SK-MEL-5 (cell line): ENCODE measurements at places on chromosomes 5 and 9. TPM values are rescaled to one million over a fixed set of nuclear protein-coding genes. Genes with fewer than 3 reads are reported as not detected.

KIF3A gene
- 6.7 and 10.9 TPM in 2 replicates for total RNA-seq

DNA sequence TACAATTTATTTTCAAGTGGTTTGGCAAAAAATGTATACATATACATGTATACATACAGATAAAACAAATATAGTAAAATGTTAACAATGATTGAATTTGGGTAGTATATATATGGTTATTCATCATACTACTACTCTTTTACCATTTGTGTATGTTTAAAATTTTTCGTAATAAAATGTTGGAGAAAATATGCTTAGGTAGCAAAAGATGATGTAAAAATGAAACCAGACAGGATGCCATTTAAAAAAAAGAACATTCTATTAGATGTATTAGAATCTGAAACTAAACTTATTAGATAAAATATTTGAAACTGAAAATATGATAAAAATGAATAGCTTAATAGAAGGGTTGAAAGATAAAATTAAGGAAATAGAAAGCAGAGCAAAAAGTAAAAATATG lies 144.9 kb upstream of the FER start:
- DNase-seq, result no peak

DNA sequence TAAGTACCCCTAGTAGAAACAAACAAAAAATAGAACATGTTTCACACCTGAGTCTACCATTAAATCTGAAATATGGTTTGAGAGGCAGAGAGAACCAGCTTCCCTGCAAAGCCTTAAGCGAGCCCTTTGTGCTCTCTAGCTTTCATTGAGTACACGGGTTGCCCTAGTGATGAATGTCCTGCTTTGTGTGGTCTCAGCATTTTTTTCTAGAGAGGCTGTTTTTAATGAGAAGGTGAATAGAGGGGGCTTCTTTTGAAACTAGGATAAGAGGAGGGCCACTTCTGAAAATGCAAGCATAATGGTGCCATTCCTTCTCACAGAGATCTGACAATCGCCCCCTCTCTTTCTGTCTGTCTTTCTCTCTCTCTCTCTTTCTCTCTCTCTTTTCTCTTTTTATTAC lies 131.3 kb downstream of the MACIR start:
- peak; percentile 67 for DNase-seq

DNA sequence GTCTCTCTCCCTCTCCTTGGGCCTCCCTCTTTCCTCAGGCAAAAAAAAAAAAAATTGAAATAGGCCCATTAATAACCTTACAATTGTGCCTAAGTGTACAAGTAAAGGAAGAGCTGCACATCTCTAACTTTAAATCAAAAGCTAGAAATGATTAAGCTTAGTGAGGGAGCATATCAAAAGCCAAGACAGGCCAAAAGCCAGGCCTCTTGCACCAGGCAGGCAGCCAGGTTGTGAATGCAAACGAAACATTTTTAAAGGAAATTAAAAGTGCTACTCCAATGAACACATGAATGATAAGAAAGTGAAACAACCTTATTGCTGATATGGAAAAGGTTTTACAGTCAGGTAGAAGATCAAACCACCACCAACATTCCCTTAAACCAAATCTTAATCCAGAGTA lies 383.4 kb downstream of the KIAA0825 start:
- DNase-seq, result no peak

- peak; percentile 22 for DNase-seq
Measured at GRCh38 chr5:147216552-147217154, 18.2 kb upstream of the STK32A start.

DNA sequence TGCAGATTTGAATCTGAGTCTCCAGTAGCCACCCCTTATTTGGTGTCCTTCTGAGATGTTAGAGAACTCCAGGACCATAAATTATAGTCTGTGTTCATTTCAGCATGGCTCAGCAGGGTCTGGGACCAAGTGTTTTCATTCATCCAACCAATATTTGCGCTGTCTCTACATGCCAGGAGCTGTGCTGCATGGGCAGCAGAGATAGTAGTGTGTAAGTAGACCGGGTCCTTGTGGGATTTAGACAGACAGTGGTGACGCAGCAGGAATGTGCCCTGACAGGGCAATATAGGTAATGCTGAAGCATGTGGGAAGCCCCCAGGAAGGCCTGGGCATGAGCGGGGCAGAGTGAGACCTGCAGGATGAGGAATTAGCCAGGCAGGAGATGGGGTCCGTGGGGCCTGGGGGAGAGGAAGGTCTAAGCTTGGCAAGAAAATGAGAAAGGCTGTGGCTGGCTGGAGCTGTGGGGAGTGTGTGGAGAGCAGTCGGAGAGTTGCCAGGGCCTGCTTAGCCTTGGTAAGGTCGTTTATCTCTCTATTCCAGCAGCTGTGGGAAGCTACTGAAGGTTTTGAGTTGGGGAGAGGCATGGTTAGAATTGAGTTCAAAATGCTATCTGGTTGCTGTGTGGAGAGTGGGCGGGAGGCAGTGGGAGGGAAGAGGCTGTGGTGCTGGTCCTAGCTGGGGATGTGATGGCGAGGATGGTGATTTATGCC lies 16.8 kb downstream of the STXBP1 start:
- no peak for DNase-seq

DNA sequence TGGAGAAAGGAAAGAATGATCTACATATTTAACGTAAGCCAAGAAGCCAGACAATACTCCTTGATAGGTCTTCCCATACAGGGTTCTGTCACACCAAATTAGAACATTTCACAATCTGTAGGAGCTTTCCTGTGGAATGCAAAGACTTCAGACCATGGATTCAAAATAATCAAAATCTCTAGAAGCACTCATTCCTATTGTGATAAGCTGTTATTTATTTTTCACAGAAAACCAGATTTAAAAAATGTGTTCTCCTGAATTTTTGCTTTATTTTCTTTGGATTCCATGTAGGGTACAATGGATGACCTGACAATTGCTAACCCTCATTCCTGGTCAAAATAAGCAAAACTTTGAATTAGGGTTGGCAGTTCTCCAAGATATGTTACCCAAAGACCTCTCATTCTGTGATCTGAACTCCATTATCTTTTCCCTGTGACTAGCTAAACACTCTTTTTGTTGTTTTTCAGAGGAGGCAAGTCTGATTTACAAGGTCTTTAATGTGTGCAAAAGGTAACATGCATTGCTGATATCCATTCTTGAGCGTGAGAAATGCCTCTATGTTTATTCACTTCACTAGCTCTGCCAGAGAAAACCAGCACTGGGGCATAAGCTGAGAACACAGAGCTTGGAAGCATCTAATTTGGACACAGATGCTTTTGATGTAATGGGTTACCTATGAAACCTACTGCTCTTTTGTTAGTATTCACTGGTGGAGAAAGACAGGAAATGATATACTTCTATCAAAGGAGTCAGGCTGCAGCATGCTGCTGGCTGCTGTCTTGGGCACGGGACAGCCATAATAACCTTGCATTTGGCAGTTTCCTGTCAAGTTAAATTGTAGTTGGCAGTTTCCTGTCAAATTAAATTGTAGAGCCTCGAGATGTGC lies 31.4 kb downstream of the ACTBL2 start:
- no peak for DNase-seq

- peak; percentile 48 for DNase-seq
Measured at GRCh38 chr9:125240649-125240999, 519 bp downstream of the HSPA5 start.

SEMA5A gene
- 38.1 and 39.0 TPM in 2 replicates for total RNA-seq

RFX3 gene
- 4.6 and 4.8 TPM in 2 replicates for total RNA-seq

TMEM171 gene
- 4.6 and 4.8 TPM in 2 replicates for total RNA-seq

GRCh38 chr5:83299353-83299752 lies 172.2 kb upstream of the VCAN start:
- DNase-seq, result no peak

DNA sequence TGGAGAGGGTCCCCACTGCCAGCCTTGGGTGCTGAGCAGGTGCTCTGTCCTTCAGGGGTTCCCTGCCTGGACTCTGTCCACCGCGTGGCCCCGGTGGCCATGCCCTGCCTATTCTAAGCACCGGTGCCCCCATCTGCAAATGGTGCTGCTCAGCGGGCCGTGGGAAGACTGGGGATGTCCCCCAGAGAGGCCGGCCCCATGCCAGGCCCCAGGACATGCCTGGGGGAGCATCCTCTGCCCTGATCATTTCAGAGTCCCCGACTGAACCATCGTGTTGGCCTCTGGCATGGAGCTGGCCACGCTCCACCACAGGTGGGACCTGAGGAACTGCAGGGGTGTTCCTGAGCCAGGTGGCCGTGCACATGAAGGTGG lies 64.7 kb downstream of the RXRA start:
- no peak for DNase-seq

DNA sequence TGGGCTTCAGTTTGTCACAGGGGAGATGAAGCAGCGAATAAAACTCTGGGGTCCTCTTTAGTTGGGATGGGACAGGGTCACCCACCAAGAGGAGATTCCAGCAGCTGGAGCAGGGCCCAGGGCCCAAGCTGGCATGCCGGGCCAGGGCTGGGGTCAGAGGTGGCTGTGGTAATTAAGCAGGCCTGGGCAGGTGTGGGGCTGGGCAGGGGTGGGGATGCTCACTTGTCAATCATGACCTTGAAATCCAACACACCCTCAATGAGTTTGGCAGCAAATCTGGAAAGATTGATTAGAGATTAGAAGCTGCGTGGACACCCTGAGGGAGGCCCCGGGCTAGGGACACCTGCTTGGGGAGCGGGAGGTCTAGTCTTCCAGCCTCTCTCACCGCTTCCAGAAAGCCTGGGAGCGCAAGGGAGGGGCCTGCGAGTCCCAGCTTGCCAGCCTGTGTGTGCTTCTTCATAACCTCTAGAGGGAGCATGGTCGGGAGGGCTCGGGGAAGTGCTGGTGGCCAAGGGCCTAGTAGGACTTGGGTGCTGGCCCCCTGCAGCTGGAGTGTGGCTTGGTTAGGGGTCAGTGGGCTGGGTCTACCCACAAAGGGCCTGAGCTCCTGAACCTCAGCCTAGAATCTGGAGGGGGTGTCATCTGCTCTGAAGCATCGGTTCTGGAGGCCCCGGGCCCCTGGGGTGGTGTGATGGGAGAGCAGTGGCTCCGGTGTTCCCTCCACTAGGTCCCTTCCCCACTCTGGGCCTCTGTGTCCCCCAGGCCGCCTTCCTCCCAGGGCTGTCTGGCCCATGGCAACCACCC lies 7.6 kb downstream of the CRAT start:
- DNase-seq, result peak; percentile 77

- DNase-seq, result no peak
Measured at GRCh38 chr9:129649726-129650679, 8.1 kb upstream of the ASB6 start.

- DNase-seq, result no peak
Measured at GRCh38 chr5:97095318-97095732, 47.1 kb downstream of the LIX1 start.

- DNase-seq, result no peak
Measured at GRCh38 chr9:76090330-76090729, 199.9 kb downstream of the PCSK5 start.

F2R gene
- 6.2 and 7.0 TPM in 2 replicates for total RNA-seq

ZNF618 gene
- total RNA-seq, result 2.2 and 3.2 TPM in 2 replicates

- DNase-seq, result no peak
Measured at GRCh38 chr9:87653941-87654340, 72.0 kb upstream of the CTSL start.

MARCOL gene
- 0.16 TPM in 1 of 2 replicates, not detected in the other for total RNA-seq

GRCh38 chr9:69393425-69393824 lies 68.4 kb downstream of the ENTREP1 start:
- no peak for DNase-seq

PCDHGA7 gene
- 0.71 and 1.6 TPM in 2 replicates for total RNA-seq

DNA sequence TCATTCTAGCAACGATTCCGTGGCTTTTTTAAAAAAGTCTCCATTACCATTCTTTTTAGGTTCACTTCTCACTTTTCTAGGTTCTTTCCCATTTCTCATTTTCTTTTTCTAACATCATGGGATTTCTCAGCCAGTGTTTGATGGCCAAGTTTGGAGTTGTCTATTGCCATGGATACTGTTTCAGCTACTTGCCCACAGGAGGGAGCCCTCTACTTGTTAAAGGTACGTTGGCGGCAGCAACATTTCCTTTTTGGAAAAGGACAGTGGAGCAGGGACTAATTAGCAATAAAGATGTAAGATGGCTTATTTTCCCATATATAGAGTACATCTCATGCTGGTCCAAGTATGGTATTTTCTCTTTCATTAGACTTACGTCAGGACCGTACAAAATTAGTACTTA lies 2257.5 kb upstream of the C9orf72 start:
- DNase-seq, result peak; percentile 58

DNA sequence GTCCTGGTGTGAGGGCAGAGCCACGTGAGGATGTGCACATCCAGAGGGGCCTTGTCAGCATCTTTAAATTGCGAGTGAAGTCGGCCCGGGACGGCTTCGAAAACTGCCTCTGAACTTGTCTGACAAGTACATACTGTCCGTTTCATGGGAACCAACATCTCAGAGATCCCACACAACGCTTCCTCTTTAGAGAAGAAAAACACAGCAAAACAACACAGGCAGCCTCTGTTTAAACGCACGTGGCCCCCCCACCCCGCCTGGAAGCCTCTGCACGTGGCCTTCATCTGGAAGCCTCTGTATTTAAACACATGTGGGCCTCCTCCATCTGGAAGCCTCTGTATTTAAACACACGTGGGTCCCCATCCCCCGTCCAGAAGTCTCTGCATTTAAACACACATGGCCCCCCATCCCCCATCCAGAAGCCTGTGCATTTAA lies 29.2 kb downstream of the CEP72 start:
- DNase-seq, result no peak

SARDH gene
- total RNA-seq, result 0.61 and 0.88 TPM in 2 replicates

- peak; percentile 46 for DNase-seq
Measured at GRCh38 chr9:99192786-99193465, 28.8 kb downstream of the ALG2 start.

DNA sequence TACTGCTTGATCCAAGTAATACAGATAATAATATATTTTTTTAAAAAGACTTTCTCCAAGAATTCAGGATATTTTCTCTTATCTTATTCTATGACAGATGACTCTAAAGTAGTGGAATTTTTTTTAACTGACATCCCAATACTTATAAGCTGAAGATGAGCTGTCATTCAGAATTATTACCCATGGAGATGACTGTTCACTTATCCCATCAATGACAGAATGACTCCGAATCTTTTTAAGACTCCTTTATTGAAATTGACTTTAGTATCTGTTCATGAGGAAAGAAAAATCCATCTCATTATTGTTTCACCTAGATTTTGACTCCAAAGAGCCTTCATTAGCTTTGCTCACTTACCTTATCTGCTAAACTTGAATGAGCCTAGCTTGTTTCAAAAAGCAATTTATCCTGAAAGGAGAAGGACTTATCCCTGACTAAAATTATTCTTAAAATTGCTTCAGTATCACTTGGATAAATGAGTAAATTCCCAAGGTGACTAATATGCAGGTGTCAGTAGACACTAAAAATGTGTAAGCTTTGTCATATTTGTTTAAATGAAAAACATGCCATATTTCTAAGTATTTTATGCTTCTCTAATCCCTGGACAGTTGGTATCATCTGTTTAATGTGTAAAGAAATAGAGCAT lies 146.9 kb downstream of the PLCXD3 start:
- DNase-seq, result no peak

SLC6A7 gene
- not detected in 2 replicates for total RNA-seq

DNA sequence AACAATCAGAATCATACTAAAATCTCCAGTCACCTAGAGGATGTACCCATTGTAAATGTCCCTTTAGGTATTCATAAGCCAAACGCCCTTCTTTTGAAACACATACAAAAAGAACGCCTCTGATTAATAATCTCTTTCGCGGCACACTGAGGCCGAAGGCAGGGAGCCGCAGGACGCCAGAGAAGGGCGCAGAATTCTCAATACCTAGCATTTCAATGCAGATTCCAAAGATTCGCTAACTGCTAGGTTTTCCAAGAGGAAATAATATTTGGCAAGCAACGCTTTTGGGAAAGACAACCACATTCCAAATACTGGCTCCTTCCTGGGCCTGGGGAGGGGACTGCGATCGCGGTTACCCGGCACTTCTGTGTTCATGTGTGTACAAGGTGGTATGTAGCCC lies 203.3 kb downstream of the MEF2C start:
- no peak for DNase-seq
